ENCODE measurements at places on chromosomes 11 and 22. TPM values are rescaled to one million over a fixed set of nuclear protein-coding genes. Genes with fewer than 3 reads are reported as not detected.
A peak's percentile ranks its signal among the peaks of the same experiment; 100 is the strongest.

- no peak overlapping the region for H3K4me3 ChIP-seq
- peaks cover 10% of the 10 kb centered on the region for H3K4me1 ChIP-seq
- no peak for DNase-seq
Observed at GRCh38 chr22:43276321-43276720, 66.9 kb downstream of the SCUBE1 start.

GRCh38 chr22:38153821-38154562 is 27.6 kb downstream of the PLA2G6 start:
- peak; percentile 62 for DNase-seq
- no peak overlapping the region for H3K27ac ChIP-seq
- H3K27me3 ChIP-seq = no peaks in the 10 kb centered on the region
- H3K4me3 ChIP-seq = no peak overlapping the region
- no peaks in the 10 kb centered on the region for H3K4me1 ChIP-seq
- H3K36me3 ChIP-seq = no peaks in the 10 kb centered on the region

- no peaks in the 10 kb centered on the region for H3K36me3 ChIP-seq
- no peak overlapping the region for H3K4me3 ChIP-seq
- DNase-seq = no peak
- H3K27me3 ChIP-seq = no peaks in the 10 kb centered on the region
- H3K27ac ChIP-seq = no peak overlapping the region
- H3K4me1 ChIP-seq = no peaks in the 10 kb centered on the region
Observed at GRCh38 chr11:75733431-75734107, 15.9 kb downstream of the MOGAT2 start.

DNA sequence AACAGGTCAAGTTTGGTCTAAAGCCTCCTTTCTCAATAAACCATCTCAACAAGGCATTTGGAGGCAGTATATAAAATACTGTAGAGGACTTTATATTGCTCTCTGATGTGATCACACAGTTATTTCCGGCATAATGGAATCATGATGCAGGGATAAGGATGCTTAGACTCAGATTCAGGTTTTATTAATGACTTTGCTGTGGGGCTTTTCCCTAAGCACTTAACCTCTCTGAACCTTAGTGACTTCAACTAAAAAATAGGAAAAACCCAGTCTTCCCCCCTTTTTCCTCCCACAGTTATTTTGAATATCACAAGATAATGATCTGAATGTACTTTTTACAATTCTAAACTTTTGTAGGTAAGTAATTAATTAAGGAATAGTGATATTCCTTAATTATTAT is 94.8 kb upstream of the TENM4 start:
- no peaks in the 10 kb centered on the region for H3K36me3 ChIP-seq
- H3K4me1 ChIP-seq = no peaks in the 10 kb centered on the region
- H3K4me3 ChIP-seq = no peak overlapping the region
- H3K27ac ChIP-seq = no peak overlapping the region
- H3K27me3 ChIP-seq = no peaks in the 10 kb centered on the region

DNA sequence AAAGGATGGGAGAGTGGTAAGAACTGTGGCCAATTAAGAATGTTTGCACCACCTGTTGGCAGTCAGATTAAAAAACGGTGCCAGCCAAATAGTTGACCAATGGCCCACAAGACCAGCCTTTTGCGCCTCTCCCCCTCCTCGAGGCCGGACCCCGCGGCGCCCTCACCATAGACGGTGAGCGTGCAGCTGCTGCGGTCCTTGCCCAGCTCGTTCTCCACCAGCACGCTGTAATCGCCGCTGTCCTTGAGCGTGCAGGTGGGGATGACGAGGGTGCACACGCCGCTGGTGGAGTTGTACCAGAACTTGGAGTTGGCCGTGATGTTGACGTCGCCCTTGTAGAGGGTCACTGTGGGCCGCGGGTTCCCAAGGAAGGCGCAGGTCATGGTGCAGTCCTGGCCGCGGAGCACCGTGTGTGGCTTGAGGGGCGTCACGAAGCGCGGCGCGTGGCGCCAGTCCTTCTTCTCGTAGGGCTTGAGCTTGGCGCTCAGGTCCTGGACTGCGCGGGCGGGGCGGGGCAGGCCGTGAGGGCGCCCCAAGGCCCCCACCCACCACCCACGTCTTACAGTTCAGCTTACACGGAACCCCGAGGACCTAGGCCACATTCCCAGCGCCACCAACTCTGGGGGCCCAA is 7.2 kb downstream of the TMEM86A start:
- H3K27ac ChIP-seq = no peak overlapping the region
- no peak for DNase-seq
- no peaks in the 10 kb centered on the region for H3K36me3 ChIP-seq
- H3K27me3 ChIP-seq = no peaks in the 10 kb centered on the region

GRCh38 chr11:33191467-33191866 is 30.2 kb upstream of the CSTF3 start:
- no peaks in the 10 kb centered on the region for H3K27me3 ChIP-seq
- no peak overlapping the region for H3K4me3 ChIP-seq
- DNase-seq = no peak
- H3K36me3 ChIP-seq = no peaks in the 10 kb centered on the region

Gene SSTR3
- 0.22 TPM for total RNA-seq

GRCh38 chr11:132925825-132926469 is 606.4 kb downstream of the OPCML start:
- no peak overlapping the region for H3K4me3 ChIP-seq
- no peaks in the 10 kb centered on the region for H3K27me3 ChIP-seq
- DNase-seq = no peak
- H3K27ac ChIP-seq = no peak overlapping the region
- no peaks in the 10 kb centered on the region for H3K4me1 ChIP-seq

DNA sequence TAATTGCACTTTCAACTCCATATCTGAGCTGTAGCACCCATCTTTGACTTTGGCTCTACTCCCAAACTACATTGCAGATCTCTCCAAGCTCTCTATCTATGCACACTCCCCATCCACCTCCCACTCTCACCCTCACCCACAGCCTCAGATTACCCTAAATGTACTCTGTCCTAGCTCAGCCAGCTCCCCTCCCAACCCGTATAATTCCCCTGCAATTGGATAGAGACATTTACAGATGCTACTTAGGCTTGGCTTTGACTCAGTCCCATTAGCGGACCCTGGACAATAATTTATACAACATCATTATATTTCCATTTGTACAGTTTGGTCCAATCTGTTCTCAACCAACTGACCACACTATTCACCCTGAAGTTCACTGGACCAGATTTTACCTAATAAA is 338.9 kb upstream of the ANO3 start:
- H3K36me3 ChIP-seq = no peaks in the 10 kb centered on the region
- no peak for DNase-seq
- H3K27ac ChIP-seq = no peak overlapping the region

GRCh38 chr11:10208131-10208575 is 85.9 kb downstream of the SBF2 start:
- H3K36me3 ChIP-seq = no peaks in the 10 kb centered on the region
- DNase-seq = no peak
- H3K27ac ChIP-seq = no peak overlapping the region

DNA sequence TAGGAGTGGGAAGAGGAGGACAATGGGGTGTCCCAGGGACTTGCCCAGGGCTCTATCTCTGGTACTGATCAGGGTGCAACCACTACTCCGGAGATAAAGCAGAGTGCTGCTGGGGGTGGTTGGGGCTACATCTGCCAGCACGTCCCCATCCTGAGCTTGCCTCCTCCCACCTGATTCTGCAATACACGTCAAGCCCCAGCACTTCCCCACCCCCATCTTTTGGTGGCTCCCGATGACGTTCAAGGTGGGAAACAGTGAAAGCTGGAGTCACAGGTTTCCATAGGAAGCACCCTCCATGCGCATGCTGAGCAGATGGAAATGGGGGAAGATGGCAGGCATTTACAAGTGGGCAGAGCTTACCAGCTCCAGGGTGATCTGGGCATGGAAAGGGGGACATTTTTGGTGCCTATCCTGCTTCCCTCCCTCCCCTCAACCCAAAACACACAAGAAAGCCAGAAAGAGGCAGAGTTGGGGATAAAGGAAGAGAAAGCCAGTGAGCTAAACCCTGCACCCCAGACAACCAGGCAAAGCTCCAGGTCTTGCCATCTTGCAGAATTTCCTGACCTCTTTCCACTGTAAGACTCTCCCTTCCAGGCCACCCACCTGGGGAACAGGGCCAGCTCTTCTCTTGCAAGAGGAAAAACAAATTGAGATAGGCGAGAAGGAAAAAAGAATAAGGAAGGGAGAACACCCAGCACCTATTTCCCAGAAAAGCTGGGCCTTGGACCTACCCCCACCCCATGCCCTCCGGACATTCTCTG is 15.8 kb downstream of the SYT7 start:
- H3K4me1 ChIP-seq = peaks cover 4% of the 10 kb centered on the region
- no peaks in the 10 kb centered on the region for H3K36me3 ChIP-seq
- H3K27ac ChIP-seq = no peak overlapping the region
- no peak for DNase-seq

- no peak overlapping the region for H3K27ac ChIP-seq
- H3K36me3 ChIP-seq = no peaks in the 10 kb centered on the region
- H3K27me3 ChIP-seq = 0 out of 2 replicates have a peak, but pooled peaks cover 3% of the 10 kb centered on the region
Observed at GRCh38 chr11:33697997-33698396, 2.6 kb downstream of the C11orf91 start.

DNA sequence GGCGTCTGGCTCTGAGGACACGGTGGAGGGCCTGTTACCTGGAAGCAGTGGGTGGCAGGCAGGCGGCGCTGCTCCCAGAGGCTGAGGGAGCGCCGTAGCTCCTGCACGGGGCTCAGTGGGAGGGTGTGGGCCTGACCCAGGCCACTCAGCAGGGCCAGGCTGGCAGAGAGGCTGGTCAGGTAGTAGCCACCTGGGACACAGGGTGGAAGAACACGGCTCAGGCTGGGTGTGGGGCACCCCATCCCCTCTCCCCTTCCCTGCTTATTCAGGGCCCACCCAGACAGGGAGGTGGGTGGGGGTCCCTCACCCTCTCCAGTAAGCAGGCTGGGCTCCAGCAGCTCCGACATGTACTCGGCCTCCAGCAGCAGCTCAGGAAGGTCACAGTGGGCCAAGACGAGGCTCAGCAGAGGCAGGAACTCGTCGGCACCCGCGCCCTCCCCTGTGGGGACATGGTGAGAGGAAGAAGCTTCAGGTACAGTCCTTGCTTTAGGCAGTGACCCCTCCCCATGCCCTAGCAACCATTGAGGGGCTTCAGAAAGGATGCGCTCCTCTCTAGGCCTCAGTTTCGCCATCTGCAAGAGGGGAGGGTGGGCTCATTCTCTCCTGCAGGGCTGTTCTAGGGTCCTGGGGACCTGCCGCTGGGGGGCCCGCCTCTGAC is 2.9 kb downstream of the RIN1 start:
- no peaks in the 10 kb centered on the region for H3K36me3 ChIP-seq
- H3K4me1 ChIP-seq = peaks cover 26% of the 10 kb centered on the region
- no peak overlapping the region for H3K27ac ChIP-seq
- no peaks in the 10 kb centered on the region for H3K27me3 ChIP-seq
- DNase-seq = no peak

DNA sequence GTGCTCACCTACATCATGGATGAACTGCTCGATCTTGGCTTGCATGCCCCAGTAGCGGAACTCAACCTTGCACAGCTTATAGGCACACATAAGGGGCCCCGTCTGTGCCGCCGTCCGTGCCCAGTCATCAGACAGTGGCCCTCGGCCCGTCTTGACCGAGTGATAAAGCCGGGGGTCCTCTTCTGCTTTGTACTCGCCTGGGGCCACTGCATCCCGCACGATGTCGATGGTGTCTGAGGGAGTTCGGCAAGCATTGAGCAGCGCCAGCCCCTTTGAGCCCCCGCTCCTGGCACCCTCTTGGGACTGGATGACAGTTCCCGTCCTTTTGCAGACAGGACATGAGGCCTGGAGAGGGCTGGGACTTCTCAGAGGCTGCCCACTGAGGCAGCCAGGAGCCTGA is 3.3 kb downstream of the PITPNM1 start:
- H3K27me3 ChIP-seq = peaks cover 2% of the 10 kb centered on the region
- peaks cover 7% of the 10 kb centered on the region for H3K4me1 ChIP-seq
- H3K36me3 ChIP-seq = peaks cover 8% of the 10 kb centered on the region
- H3K4me3 ChIP-seq = no peak overlapping the region
- no peak overlapping the region for H3K27ac ChIP-seq

Gene SLC43A3
- 32.5 TPM for total RNA-seq
